ENCODE measurements at places on chromosomes 7 and 10. TPM values are rescaled to one million over a fixed set of nuclear protein-coding genes. Genes with fewer than 3 reads are reported as not detected.

- DNase-seq: no peak
These were observed 17.8 kb downstream of the HNRNPA2B1 start for GRCh38 chr7:26182706-26183105.

DNA sequence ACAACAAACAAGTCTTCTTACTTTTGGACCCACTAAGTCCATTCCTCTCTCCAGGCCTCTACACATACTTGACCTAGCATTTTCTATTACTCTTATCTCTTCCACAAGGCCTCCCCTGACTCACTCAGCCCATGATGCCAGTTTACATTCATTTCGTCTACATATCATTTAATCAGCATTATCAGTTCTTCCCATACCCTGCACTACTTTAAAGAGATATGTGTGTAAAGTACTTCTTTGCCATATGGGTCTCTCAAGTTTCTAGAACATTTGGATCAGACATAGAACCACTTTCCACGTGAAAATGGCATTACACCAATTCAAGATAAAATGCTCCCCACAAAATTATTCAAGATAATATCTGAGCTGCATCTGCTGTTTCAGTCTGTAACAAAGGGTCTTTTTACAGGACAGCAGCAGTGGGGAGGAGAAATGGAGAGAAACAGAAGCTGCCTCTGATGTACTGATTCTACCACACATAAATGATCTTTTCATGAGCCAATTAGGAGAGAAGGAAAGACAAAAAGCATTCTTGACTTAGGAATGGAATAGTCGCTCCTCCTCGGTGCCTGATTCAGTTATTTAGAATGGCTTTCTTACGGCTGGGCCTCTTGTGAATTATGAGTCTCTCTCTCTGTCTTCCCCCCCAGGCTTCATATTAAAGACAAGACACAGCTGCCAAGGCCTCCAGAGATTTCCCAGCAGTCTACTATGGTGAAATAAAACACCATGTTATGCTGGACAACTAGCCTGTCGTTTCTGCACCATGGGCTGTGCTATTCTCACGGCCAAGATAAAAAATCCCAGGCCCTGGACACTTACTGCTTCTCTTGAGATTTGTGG, 46.9 kb upstream of the SEPTIN7 start:
- no peak for DNase-seq

GRCh38 chr7:126606331-126606730, 646.4 kb downstream of the GRM8 start:
- DNase-seq: no peak

DNA sequence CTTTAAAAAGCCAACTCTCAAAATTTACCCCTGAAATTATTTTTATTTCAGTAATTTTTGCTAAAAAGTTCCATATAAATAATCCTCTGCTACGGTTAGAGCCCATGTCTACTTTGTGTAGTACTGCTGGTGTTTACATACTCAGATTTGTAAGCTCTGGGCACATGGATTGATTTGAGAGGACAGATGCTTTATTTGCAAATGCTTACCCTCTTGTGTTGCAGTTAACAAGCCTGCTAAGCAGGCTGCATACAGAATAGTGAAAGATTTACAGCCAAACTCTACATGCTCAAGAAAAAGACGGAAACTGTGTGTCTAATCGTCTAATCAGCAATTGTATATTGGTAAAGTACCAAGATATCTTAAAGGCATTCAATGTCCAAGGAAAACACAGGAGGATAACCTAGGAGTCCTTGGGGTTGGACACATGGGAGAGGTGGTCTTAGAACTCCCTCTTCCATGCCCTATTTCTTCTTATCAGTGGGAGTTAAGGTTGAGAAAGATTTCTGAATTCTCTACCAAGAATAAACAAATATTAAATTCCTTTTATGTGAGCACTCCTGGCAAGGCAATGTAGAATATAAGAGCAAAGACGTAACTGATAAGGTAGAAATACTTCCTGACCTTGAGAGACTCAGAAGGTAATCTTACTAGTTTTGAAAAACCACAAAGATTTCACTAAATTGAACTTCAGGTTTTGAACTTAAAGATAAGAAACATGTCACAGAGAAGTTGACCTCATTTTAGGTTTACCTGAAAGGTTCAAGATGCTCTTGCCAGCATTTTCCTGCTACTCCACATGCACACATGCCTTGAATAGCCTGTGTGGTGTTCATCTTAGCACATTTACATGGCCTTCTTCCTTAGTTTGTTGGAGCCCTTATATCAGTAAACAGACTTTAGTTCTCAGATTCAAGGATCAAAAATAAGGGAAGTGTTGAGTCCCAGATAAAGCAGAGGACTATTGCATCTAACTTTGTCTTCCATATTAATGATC, 1216.5 kb downstream of the SORCS3 start:
- DNase-seq: no peak

- no peak for DNase-seq
These were observed 26.1 kb downstream of the ZFAND4 start for GRCh38 chr10:45646384-45647050.

GRCh38 chr10:130743751-130744271, 567.7 kb downstream of the TCERG1L start:
- no peak for DNase-seq

GRCh38 chr10:61894133-61894532, 7.4 kb upstream of the ARID5B start:
- no peak for DNase-seq

DNA sequence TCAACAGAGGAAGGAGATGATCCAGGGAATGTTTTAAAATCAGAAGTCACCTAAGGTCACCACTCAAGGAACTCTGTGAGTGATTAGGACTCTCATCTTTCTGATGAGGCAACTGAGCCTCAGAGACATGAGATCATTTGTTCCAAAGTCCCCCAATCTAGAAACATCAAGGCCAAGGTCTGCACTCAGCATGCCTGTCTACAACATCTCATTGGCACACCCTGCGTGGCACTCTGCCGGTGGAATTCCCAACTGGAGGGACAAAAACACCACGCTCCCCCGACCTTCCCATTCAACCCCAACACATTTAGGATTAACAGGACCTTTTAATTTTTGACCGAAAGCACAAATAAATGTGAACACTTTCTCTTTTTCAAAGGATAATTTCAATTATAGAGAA, 31.4 kb downstream of the CPXM2 start:
- DNase-seq: no peak

- no peak for DNase-seq
These were observed 96.8 kb upstream of the DGKB start for GRCh38 chr7:14999331-14999730.

DNA sequence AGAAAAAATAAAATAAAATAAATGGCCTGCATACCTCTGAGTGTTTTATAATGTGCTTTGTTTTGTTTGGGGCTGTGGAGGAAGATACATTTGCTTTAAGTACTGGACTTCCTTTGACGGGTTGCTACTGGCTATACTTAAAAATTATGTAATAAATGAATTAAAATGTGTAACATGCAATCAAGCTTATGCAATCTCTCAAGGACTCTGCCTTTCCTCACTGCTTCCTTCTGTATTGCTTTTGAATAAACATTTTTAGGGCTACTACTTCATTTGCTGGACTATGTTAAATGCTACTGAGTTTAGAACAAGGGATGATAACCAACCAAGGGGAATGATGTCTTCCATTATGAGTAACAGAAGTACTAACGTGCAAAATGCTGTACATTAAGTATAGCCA, 91.6 kb downstream of the ETV1 start:
- DNase-seq: no peak

GRCh38 chr7:122316467-122317388, 12.2 kb upstream of the FEZF1 start:
- DNase-seq: no peak

- no peak for DNase-seq
These were observed 14.6 kb upstream of the BRI3 start for GRCh38 chr7:98266840-98267239.

DNA sequence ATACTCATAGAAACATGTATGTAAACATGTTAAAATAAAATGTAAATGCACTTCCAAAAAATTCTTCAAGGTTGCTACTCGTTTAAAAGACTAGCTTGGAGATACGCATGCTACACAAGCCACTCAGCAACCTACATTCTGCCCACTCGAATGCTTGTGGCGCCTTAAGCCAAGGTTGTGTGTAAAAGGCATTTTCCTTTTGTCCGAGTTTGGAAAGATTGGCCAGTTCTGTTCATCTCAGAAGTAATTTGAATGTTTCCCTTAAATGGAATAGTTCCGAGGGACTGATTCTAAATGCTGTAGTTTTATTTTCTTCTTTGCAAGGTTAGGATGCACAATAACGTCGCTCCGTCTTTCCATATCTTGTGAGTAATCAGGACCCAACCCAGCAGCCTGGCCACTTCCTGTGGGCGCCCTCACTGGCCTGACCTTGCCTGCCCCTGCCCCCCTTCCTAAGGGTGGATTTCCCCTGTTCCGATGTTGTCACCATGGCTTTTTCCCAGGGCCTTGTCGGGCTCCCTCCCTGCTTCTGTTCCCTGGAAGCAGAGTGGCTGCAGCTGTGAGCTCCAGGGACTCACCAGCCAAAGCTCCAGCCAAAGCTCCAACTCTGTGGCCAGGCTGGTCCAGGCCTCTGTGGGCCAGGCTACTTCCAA, 70.6 kb downstream of the PTPRE start:
- DNase-seq: peak; percentile 55

DNA sequence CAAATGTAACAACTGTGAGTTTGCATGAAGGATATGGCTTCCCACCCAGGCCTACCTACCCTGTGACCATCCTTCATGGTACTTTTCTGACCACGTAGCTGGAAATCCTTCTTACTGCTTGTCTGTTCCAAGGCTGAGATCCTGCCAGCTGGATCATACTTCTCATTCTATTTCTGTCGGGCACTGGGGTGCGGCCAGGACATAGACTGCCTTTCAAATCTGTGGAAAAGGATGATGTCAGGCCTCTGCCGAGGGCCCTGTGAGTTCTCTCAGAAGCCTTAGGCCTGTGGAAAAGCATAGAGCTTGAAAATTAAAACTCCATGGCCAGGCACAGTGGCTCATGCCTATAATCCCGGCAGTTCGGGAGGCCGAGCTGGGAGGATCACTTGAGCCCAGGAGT, 10.0 kb downstream of the VWC2 start:
- no peak for DNase-seq

DNA sequence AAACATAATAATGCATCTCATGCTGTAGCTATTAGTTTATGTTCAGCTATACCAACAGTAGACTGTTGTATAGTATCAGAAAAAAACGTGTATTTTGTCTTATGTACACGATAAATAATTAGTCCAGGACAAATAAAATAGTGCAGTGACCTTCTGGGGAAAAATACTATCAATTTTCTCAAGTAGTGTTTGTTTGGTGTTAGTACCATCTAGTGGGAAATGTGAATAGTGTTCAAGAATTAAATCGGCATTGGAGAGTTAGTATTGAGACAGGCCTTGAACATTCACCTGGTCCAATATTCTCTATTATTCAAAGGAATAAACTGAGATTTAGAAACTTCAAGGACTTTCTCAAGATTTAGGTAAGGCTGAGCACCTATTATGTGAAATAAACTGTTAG, 21.7 kb upstream of the OR2A5 start:
- no peak for DNase-seq

Gene LEP
- not detected for total RNA-seq

Gene PNLIPRP3
- total RNA-seq: not detected

Gene NCF1
- total RNA-seq: 0.41 TPM

Gene DNAJC12
- 0.33 TPM for total RNA-seq

Gene TMEM184A
- 21.4 TPM for total RNA-seq

Gene OR2A2
- not detected for total RNA-seq

Gene PAX2
- not detected for total RNA-seq

Gene CTAGE4
- total RNA-seq: 5.8 TPM

Gene PIK3CG
- not detected for total RNA-seq

Gene CCL24
- not detected for total RNA-seq
